ENCODE measurements at places on chromosomes 3 and 15.

DNA sequence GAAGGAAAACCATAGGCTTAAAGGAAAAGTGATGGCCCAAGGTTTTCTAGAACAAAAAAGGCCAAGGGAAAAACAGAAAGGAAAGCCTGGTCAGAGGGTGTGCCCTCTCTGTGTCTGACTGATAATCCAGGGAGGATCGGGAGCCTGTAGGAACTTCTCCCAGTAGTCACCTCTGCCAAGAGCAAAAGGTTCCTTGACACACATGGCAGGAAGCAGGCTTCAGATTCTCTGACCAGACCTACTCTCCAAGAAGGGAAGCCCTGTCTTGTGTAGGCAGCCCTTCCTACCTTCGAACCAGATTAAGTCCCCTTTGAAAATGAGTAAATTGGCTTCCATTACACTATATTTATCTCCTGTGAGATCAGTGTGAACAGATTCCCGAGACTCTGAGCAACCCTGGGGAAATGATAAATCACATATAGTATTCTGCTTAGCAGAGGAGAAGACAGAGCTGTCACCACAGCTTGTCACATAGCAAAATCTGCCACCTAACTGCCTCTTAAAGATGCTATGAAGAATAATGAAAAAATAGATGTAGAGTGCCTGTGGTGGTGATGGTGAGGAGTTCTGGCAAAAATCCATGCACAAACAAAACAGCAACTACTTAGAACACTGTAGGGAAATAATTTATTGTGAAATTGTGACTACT, 38.8 kb downstream of the PARP14 start:
- no peak for DNase-seq

DNA sequence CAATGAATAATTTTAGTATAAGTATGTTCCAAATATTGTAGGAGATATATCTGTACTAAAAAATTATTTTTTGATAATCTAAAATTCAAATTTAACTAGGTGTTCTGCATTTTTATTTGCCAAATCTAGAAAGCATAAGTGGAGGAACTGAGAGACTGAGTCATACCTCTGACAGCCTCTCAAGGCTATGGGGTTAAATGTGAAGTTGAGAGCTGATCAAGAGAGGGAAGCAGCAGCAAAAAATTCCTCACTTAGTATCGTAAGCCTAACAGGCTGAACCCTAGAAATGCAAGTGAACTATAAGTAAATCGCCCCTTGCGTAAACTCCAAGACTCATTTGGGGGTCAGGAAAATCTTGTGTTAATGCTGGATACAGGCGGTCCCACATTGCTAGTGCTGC, 12.8 kb upstream of the TOPAZ1 start:
- no peak for DNase-seq

- DNase-seq = no peak
Measured at GRCh38 chr3:88988906-88989305, 118.5 kb upstream of the EPHA3 start.

- DNase-seq = no peak
Measured at GRCh38 chr3:114421204-114421603, 127.4 kb downstream of the TIGIT start.

- DNase-seq = no peak
Measured at GRCh38 chr3:160607826-160608225, 42.5 kb upstream of the KPNA4 start.

DNA sequence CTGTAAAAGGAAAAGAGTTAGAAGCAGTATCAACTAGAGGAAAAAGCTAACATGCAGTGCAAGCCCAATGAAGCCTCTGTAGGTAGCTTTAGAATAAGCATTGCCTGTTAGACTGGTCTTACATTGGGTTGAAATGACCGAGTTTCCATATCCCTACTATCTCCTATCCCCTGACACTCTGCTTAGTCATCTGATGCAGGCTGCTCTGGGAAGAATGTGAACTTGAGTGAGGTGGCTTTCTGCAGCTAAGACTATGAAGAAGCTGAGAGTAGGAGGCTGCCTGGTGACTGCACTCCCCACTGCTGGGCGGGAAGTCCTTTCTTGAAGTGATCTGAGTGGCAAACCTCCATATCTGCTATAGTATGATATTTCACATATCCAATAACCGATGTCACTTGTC, 64.7 kb downstream of the OXSM start:
- DNase-seq = no peak

GRCh38 chr3:122760453-122761271, 33.0 kb downstream of the HSPBAP1 start:
- DNase-seq = no peak

- no peak for DNase-seq
Measured at GRCh38 chr3:23294770-23295387, 91.8 kb downstream of the UBE2E2 start.

DNA sequence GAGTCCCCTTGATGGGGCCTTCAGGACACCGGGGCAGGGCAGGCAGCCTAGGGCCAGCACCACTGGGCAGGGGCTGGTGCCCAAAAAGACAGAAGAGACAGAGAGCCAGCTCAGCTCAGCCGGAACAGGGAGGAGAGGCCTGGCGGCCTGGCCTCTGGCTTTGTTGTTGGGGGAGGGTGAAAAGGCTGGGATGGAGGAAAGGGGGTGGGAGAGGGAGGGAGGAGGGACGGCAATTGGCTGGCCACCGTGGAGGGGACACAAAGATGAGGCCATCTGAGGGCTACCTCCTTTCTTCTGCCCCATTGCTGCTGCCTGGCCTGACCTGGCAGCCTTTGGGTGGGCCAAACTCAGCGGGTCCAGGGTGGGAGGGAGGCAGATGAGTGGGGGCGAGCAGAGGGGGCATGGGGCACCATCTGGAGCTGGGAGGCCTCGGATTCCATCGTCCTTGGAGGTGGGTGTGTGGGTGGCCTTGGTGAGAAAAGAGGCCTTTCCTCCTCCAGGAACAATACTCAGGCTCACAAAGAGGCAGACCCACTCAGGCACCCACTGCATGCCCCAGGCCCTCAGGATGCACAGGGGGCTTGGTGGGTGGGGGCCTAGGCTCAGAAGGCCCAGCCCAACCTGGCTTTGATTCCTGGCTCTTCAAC, 9.3 kb downstream of the EFCC1 start:
- no peak for DNase-seq

GRCh38 chr15:82100111-82100929, 54.5 kb upstream of the MEX3B start:
- no peak for DNase-seq

- DNase-seq = no peak
Measured at GRCh38 chr3:183922421-183922820, 37.7 kb upstream of the PARL start.

DNA sequence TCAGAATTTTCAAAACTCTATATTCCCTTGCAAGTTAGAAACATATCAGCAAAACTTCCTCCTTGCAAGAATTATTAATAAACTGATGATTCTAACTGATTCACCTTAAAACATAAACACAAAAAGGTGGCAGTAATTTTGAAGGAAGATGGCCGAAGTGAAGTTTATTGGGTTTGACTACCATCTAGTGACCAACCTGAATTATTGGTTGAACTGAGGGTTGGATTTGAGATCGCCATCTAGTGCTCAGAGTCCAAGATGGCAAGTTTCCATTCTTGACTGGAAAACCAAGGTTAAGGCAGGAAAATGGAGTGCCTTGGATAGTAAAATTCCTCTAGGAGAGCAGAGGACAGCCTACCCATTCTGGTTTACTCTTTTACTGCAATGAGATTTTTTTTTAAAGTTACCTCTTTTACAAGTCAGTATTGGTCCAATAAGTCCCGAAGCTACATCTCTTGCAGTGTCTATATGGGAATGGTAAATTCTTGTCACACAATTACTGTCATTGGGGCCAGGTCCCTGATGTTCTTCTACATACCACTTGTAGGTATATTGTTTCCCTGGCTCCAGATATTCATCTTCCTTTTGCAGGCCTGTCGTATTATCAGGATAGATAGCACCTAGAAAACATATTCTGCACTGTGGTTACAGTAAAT, 51.6 kb upstream of the CP start:
- DNase-seq = peak; percentile 74

DNA sequence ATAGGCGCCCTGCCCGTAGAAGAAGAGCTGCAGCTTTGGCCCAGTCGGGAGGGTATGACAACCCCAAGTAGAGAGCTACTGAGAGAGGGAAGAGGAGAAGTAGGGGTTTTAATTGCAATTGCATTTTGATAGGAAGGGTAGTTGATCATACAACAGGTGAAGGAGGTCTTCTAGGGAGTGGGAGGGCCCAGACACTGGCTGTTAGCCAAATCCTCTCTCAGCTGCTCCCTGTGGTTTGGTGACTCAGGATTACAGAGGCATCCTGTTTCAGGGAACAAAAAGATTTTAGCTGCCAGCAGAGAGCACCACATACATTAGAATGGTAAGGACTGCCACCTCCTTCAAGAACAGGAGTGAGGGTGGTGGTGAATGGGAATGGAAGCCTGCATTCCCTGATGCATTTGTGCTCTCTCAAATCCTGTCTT, 408.9 kb upstream of the THBS1 start:
- DNase-seq = no peak

- no peak for DNase-seq
Measured at GRCh38 chr3:140135461-140135860, 200.5 kb downstream of the CLSTN2 start.

GRCh38 chr15:69797051-69797595, 300.6 kb downstream of the TLE3 start:
- no peak for DNase-seq

- DNase-seq = no peak
Measured at GRCh38 chr3:8887435-8888300, 75.6 kb downstream of the RAD18 start.

DNA sequence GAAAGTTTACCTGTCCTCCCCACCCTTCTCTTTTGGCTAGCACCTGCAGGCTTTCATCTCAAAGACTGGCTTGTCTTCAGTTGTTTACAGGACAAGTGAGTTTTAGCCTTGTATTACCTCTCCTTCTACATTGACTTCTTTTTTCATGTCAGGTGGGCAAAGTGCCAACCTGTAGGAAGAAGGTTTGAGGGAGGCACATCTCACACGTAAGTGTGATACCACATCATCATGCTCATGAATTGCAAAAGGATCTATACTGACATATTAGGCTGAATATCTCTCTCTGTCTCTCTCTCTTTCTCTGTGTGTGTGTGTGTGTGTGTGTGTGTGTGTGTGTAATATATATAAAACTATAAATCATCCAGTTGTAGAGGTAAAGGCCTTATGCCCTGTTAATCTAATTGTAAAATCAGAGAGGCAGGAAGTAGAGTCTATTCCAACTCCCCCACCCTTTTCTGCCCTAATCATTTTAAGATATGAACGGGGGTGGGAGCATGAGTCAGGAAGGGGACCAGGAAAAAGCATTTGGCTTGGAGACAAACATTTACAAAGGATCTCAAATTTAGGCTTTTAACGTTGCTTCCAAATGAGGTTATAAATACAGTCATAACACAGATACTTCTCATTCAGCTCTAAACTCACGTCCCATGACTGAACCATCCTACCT, 107.0 kb upstream of the PFN2 start:
- DNase-seq = no peak

GRCh38 chr3:49536875-49537533, 17.3 kb upstream of the BSN start:
- DNase-seq = no peak

- DNase-seq = no peak
Measured at GRCh38 chr15:58522865-58523264, 91.1 kb downstream of the LIPC start.

DNA sequence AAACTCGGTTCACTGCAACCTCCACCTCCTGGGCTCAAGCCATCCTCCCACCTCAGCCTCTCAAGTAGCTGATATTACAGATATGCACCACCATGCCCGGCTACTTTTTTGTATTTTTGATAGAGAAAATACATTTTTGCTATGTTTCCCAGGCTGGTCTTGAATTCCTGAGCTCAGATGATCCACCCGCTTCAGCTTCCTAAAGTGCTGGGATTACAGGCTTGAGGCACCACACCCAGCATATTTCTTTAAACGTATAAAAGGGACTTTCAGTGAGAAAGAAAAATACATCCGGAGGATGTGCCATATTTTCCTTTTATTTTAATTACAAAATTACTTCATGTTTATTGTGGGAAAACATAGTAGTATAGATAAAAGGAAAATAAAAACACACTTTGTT, 55.2 kb downstream of the RPL39L start:
- no peak for DNase-seq

DNA sequence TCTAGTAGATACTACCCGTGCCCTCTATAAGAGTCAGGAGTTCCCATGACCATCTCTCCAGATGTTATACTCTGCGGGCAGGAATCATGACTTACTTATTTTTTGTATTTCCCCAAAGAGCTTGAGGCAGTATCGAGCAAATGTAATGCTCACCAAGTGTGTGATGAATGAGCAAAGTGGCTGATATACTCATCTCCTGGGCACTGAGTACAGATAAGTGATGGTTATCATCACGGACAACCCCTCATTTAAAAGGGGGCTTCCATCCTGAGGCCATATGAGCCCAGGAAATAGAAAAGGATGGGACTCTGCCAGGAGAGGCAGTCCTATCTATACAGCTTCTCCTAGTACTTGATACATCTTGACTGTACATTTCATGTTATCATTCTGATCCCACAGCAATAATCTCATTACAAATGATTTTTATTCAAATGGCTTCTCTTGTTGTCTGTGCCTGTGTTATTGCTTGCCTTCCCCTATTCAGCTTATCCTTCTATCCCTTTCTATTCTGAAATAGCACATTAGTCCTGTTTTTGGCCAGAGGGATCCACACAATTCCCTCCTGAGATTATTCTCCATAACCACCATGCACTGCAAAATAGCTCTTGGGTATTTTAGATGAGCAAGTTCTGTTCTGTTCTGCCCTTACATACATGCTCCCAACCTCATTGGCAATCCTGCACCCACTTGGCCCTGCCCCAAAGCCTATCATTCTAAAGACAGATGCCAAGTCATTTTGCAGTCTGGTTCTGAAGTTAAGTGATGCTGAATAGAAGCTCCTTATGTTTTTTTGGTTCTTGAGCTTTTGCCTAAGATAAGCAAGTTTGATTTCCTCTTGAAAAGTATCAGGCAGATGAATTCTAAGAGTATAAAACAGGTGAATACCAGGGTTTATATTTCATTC, 48.0 kb upstream of the MRPL3 start:
- DNase-seq = no peak

DNA sequence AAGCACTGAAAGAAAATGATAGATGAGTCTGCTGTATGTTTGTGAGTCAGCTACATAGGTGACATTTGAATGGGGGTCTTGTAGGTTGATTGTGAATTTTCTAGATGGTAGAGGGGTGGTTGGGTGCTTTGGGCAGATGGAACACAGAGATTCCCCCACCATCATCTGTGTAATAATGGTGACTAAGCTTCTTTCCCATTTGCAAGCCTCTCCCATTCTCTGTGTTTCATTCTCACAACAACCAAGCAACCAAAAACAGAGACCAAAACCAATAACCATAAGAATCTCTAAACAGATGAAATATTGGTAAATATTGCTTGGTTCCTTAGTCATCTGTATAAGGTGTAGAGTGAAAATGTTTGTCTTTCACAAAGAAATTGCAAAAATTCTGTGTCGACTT, 17.8 kb upstream of the UTS2B start:
- DNase-seq = no peak

DNA sequence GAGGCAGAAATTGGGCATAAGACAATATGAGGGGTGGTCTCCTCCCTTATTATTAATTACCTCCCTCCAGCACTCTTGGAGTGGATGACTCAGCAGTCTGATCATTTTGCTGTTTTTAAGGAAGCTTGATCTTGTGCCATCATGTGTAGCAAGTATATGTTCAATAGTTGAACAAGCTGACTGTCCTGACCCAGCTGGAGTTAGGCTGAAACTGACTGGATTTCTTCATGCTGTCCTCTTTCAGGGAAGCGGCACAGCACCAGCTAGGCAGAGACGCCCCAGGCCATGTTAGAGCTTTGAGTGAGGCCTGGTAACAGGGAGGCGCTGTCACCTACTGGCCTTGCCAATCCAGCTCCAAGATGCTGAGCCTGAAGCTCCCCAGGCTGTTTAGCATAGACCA, 54.4 kb upstream of the KIF23 start:
- no peak for DNase-seq
